ENCODE measurements at places on chromosomes 5 and 9.

DNA sequence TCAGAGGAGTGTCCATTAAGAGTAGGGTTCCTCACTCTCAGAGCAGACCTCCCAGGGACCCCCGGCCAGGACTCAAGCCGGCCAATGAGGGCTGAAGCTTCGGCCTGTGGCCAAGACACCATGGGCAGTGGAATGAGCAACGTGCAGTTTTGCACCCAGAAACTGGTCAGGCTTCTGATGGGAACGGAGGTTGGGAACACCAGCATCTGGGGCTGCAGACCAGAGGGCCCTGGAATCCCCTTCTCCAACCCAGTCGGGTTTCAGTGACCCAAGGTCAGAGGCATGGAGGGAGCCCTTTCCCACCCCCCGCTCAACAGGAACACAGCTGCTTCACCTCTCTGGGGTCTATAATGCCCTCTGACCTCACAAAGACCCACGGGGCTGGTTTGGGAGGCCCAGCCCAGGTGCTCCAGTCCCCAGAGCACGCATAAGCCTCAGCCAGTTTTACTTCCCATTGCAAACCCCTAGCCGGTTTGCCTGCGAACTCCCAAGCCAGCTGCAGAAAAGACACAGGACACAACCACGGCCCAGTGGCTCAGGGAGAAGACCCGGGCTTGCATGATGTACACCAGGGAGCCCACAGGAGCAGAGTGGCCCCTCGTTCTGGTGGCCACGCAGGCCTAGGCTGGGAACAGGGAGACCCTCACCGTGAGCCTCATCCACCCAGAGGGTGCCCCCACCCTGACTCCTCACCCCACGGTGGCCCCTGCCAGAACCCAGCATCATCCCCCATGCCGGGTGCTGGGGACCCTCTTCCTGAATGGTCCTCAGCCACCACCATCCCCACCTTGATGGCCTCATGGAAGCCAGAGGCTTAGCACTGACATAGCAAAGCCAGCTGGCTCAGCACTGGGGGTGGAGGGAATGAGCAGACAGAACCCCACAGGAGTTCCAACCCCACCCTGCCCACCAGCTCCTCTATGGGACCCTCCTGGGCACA, 30.6 kb downstream of the VAV2 start:
- DNase-seq, result no peak

GRCh38 chr9:2697492-2697891, 19.8 kb upstream of the KCNV2 start:
- DNase-seq, result no peak

- no peak for DNase-seq
These were observed 154.5 kb downstream of the AOPEP start for GRCh38 chr9:94881023-94881422.

DNA sequence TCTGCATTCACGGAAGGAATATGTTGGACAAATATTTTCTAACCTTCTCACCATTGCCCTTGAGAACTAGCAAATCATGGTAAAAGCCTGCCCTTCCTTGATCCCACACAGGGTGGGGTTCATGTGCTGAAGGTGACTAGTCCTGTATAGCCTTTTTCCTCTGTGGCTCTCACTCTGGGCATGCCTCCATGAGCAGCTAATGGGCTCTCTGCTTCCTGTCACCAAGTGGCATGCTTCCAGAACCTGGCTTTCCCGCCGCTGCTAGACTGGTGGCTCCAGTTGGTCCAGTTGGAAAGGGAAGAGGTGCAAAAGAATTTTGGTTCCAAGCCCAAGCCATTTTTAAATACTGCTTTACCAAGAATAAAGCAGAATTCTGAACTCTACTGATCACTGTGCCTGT, 35.5 kb downstream of the FBXO10 start:
- DNase-seq, result no peak

GRCh38 chr5:73171495-73171894, 1.5 kb upstream of the TMEM174 start:
- no peak for DNase-seq

DNA sequence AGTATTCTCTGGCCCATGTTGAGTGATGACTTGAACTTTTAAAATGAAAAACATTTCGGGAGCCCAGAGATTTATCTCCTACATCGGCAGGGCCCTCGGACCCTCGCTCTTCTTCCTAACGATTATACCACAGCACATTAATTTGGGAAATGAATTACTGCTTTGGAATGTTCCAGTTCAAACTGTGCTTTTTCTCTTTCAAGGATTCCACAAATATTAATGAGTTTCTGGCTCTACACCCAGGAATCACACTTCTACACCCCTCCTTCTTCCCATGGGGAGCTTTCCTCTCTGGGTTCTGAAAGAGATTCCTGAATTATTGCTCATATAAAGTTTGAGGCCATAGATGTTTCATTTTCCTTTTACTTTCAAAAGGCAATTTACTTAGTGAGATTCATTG, 41.2 kb downstream of the NSG2 start:
- DNase-seq, result no peak

DNA sequence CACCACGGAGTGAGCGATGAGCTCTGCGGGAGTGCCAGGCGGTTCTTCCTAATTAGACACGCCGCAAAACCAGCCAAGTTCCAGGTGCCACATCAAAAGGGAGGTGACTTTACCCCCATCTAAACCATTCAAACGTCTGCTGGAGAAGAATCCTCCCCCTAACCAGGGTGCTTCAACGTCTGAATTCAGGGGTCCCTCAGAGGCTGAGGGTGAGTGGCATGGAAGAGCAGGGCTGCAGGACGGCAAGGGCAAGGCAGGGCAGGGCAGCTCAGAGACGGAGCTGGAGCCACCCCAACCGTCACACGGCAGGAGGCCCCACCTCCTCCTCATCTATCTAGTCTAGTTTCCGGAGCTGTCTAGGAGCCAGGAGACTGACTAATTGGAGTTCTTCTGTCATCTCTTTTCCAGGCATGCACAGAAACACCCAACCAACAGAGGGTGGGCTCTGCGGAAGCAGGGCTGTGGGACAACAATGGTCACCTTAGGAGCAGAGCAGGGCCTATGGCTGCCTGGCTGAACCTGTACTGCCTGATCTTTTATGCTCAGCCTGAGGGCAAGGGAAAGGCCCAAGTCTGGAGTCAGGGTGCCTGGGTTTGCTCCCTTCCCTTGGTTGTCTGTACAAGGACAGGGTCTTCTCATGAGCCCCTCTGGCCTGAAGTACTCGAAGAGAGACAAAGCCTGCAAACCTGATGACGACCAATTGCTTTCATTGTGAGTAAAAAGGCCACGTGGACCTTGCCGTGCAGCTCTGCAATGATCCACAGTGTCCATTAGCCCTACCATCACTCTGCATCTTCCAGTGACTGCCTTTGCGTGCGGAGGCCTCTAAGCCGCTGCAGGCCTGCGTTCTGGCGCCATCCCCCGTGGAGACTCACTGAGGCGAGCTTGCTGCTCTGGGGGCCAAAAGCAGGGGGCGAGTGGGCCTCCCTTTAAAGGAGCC, 81.0 kb upstream of the SLC25A51 start:
- no peak for DNase-seq

Measured in esophagus muscularis mucosa (tissue), 4 donors.